ENCODE measurements at places on chromosomes 5 and 9. TPM values are rescaled to one million over a fixed set of nuclear protein-coding genes. Genes with fewer than 3 reads are reported as not detected.

The DCAF12 gene
- total RNA-seq, result 34.0 TPM

The FOXD4L4 gene
- total RNA-seq, result 0.20 TPM

The EDIL3 gene
- 19.3 TPM for total RNA-seq

The OTP gene
- total RNA-seq, result not detected
